Calu3 (cell line): ENCODE measurements at places on chromosomes 1 and 21. TPM values are rescaled to one million over a fixed set of nuclear protein-coding genes. Genes with fewer than 3 reads are reported as not detected.

DNA sequence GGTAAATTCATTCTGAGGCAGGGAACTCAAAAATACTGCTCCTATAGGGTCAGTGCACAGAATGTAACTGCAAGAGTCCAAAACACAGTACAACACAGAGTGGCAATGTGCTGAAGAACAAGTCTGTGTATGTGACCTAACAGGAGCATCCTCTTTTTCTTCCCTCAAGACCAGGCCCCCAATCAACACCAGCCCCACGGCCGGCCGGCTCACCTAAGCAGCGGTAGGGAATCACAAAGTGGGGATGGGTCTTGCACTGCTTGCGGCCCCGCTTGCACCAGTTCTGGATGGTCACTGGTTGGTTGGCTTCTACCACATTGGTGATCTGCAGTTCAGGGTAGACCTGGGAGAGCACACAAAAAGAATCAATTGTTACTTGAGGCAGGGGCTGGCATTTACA, 80.8 kb downstream of the APP start:
- peaks cover 8% of the 10 kb centered on the region for H3K36me3 ChIP-seq
- H3K27me3 ChIP-seq, result no peaks in the 10 kb centered on the region
- no peak overlapping the region for H3K4me3 ChIP-seq
- no peak overlapping the region for H3K27ac ChIP-seq
- H3K4me1 ChIP-seq, result peaks cover 10% of the 10 kb centered on the region
- no peak for DNase-seq

Gene ATP1A4
- total RNA-seq, result not detected in 2 replicates

- H3K4me3 ChIP-seq, result peak overlapping the region; percentile 85
- DNase-seq, result peak; percentile 79
- H3K27me3 ChIP-seq, result no peaks in the 10 kb centered on the region
- no peaks in the 10 kb centered on the region for H3K4me1 ChIP-seq
- H3K36me3 ChIP-seq, result peaks cover 52% of the 10 kb centered on the region
- H3K27ac ChIP-seq, result peak overlapping the region; percentile 57
Observed at GRCh38 chr1:151047925-151048644, 534 bp downstream of the C1orf56 start.

DNA sequence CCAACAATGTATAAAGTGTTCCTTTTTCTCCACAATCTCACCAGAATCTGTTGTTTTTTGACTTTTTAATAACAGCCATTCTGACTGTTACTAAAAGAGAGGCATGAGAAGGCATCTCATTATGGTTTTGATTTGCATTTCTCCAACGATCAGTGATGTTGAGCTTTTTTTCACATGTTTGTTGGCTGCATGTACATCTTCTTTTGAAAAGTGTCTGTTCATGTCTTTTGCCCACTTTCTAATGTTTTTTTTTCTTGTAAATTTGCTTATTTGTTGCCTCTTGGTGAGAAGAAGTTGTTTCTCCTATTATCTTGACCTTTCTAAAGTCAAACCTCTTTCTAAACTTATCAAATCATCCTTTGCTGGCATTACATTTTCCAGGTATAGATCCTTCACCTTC, 80.8 kb downstream of the ACBD6 start:
- no peaks in the 10 kb centered on the region for H3K36me3 ChIP-seq
- no peaks in the 10 kb centered on the region for H3K27me3 ChIP-seq
- no peak overlapping the region for H3K4me3 ChIP-seq
- no peak overlapping the region for H3K27ac ChIP-seq

GRCh38 chr1:161502641-161503393, 2.4 kb upstream of the FCGR2A start:
- H3K4me3 ChIP-seq, result no peak overlapping the region
- peaks cover 9% of the 10 kb centered on the region for H3K4me1 ChIP-seq
- H3K27me3 ChIP-seq, result peaks cover 41% of the 10 kb centered on the region
- no peak overlapping the region for H3K27ac ChIP-seq
- no peaks in the 10 kb centered on the region for H3K36me3 ChIP-seq

GRCh38 chr21:18549214-18549905, 145.8 kb upstream of the TMPRSS15 start:
- no peaks in the 10 kb centered on the region for H3K4me1 ChIP-seq
- no peaks in the 10 kb centered on the region for H3K36me3 ChIP-seq
- no peak overlapping the region for H3K4me3 ChIP-seq
- H3K27ac ChIP-seq, result no peak overlapping the region
- no peaks in the 10 kb centered on the region for H3K27me3 ChIP-seq

Gene SLC25A44
- 28.2 and 32.5 TPM in 2 replicates for total RNA-seq

- H3K4me3 ChIP-seq, result no peak overlapping the region
- H3K4me1 ChIP-seq, result no peaks in the 10 kb centered on the region
- DNase-seq, result no peak
- no peak overlapping the region for H3K27ac ChIP-seq
Observed at GRCh38 chr1:202293569-202293968, 48.2 kb downstream of the UBE2T start.

DNA sequence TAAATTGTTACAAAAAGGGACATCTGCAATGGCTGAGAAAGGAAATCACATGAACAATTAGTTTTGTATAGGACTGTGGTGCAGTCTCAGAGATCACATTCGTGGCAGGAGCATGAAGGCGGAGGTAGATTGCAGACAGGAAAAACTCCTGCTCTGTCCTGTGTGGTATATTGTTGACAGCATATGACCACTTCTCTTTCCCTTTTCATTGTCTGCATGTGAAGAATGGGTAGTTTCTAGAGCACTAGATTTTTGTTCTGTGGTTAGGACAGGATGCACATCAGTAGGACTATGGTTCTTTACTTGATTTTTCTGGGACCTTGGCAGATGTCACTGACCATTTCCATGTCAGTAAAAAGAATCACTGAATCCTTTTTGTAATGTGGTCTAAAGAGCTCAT, 625.9 kb upstream of the PKN2 start:
- H3K4me1 ChIP-seq, result peaks cover 25% of the 10 kb centered on the region
- no peaks in the 10 kb centered on the region for H3K27me3 ChIP-seq
- H3K4me3 ChIP-seq, result no peak overlapping the region
- H3K36me3 ChIP-seq, result no peaks in the 10 kb centered on the region
- H3K27ac ChIP-seq, result no peak overlapping the region

Gene GJA9
- 0.56 TPM in 1 of 2 replicates, not detected in the other for total RNA-seq
